ENCODE measurements at places on chromosomes 1 and 21. TPM values are rescaled to one million over a fixed set of nuclear protein-coding genes. Genes with fewer than 3 reads are reported as not detected.

DNA sequence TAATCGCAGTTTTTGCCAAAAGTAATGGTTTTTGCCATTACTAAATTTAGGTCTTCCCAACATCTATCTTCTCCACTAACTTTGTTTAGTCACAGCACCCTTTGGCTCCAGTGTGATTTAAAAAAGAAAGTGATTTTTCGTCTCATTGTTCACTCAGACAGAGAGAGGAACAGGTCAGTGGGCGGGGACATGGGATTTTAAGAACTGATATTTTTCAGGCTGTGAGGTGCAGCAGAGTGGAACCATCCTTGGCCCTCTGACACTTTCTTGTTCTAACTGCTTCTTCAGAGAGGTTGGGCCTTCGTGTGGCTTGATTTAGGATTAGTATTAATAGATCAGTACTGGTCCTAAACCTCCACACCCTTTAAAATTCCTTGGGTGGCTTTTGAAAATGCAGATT is 38.8 kb downstream of the CASQ2 start:
- H3K36me3 ChIP-seq, result no peaks in the 10 kb centered on the region
- H3K4me3 ChIP-seq, result no peak overlapping the region
- no peak overlapping the region for H3K27ac ChIP-seq
- no peak for DNase-seq
- H3K4me1 ChIP-seq, result no peaks in the 10 kb centered on the region

GRCh38 chr1:85577419-85578320 is 2.9 kb upstream of the CCN1 start:
- no peaks in the 10 kb centered on the region for H3K27me3 ChIP-seq
- H3K4me1 ChIP-seq, result no peaks in the 10 kb centered on the region
- peaks cover 2% of the 10 kb centered on the region for H3K36me3 ChIP-seq
- H3K27ac ChIP-seq, result peak overlapping the region; percentile 84

DNA sequence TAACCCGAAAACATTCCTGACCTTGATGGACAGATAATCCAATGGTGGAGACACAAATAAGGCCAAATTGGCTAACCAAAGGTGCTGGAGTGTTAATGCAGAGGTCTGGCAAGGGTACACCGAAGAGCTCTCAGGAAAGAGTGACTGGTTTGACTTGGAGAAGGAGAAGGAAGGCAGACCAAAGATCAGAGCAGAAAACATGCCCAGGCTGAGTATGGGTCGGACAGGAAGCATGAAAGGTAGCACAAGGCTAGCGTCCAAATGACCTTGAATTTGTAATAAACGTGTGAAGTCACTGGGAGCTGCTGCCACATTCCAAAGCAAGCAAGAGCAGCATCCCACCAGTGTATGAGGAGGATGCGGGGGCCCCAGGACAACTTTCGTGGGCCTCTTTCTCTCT is 45.7 kb downstream of the APP start:
- no peak for DNase-seq
- no peak overlapping the region for H3K4me3 ChIP-seq
- peaks cover 41% of the 10 kb centered on the region for H3K4me1 ChIP-seq
- no peaks in the 10 kb centered on the region for H3K27me3 ChIP-seq
- peak overlapping the region; percentile 56 for H3K27ac ChIP-seq

CEP350 gene
- 4.6 TPM for polyA plus RNA-seq

GRCh38 chr1:28308750-28309149 is 20.1 kb upstream of the MED18 start:
- no peaks in the 10 kb centered on the region for H3K36me3 ChIP-seq
- no peak overlapping the region for H3K4me3 ChIP-seq
- no peaks in the 10 kb centered on the region for H3K27me3 ChIP-seq
- peaks cover 5% of the 10 kb centered on the region for H3K4me1 ChIP-seq

- no peak overlapping the region for H3K27ac ChIP-seq
- no peak for DNase-seq
- H3K4me1 ChIP-seq, result no peaks in the 10 kb centered on the region
Measured at GRCh38 chr21:30337772-30338171, 278 bp upstream of the KRTAP27-1 start.

DNA sequence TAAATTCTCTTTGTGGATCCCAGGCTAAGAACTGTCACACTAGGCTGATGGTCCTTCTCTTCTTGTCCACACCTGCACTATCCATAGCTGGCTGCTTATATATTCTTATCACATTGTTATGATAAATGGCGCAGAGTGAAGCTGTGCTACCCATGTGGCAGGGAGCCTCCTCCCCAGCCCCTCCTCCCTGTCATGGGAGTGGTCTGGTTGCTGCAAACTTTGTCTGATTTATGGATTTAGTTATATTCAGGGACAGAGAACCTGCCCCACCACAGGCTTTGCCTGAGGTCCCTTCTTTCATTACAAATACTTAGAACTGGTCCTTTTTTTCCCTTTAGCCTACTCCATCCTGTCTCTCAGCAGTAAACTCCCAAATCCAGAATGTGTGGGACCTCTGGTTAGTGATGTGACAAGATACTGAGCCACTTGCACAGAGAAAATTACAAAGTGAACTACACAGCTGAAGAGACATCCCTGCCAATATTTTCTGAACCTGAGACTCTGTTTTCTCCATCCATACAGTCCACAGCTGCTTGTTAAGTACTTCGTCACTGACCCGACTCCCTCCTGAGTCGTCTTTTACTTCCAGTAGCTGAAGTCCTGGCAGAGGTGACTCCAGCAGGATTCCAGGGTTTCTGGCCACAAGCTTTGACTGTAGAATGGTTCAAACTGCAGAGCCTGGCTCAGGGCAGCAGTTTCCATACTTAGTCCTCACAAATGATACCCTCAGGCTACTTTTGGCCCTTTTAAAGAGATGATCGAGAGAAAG is 37.6 kb downstream of the PTGFRN start:
- H3K27me3 ChIP-seq, result no peaks in the 10 kb centered on the region
- no peak overlapping the region for H3K4me3 ChIP-seq
- H3K36me3 ChIP-seq, result peaks cover 32% of the 10 kb centered on the region
- H3K27ac ChIP-seq, result no peak overlapping the region
- DNase-seq, result no peak

CLDN17 gene
- polyA plus RNA-seq, result not detected

GRCh38 chr1:203596673-203597210 is 29.9 kb upstream of the ATP2B4 start:
- H3K4me3 ChIP-seq, result no peak overlapping the region
- H3K36me3 ChIP-seq, result no peaks in the 10 kb centered on the region
- H3K27me3 ChIP-seq, result no peaks in the 10 kb centered on the region
- no peak overlapping the region for H3K27ac ChIP-seq
- no peak for DNase-seq

GRCh38 chr1:156499842-156500542 is 583 bp downstream of the MEF2D start:
- peak; percentile 86 for DNase-seq
- H3K4me1 ChIP-seq, result peaks cover 68% of the 10 kb centered on the region
- no peaks in the 10 kb centered on the region for H3K27me3 ChIP-seq
